OCI-M1 (cell line): ENCODE measurements at places on chromosomes 13 and 19.
A peak's percentile ranks its signal among the peaks of the same experiment; 100 is the strongest.

DNA sequence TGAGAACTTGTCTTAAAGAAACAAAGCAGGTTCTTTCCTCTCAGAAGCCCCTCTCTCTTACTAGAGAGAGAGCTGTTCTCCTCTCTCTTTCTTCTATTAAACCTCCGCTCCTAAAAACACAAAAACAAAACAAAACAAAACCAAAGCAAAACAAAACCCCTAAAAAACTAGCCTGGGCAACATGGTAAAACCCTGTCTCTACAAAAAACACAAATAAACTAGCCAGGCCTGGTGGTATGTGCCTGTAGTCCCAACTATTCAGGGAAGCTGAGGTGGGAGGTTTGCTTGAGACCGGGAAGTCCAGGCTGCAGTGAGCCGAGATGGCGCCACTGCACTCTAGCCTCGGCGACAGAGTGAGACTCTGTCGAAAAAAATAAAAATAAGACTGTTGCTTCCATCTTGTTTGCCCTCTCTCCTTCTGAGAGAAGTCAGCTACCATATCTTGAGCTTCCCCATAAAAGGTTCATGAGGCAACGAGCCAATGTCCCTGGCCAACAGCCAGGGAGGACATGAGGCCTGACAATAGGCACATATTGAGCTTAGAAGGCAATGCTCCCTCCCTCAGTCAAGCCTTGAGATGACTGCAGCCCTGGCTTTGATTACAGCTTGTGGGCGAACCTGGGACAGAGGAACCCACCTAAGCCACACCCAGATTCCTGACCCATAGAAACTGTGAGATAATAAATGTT is 17.5 kb upstream of the FLT3 start:
- peak; percentile 35 for DNase-seq

GRCh38 chr19:49781394-49781793 is 14.6 kb downstream of the AP2A1 start:
- no peak for DNase-seq

DNA sequence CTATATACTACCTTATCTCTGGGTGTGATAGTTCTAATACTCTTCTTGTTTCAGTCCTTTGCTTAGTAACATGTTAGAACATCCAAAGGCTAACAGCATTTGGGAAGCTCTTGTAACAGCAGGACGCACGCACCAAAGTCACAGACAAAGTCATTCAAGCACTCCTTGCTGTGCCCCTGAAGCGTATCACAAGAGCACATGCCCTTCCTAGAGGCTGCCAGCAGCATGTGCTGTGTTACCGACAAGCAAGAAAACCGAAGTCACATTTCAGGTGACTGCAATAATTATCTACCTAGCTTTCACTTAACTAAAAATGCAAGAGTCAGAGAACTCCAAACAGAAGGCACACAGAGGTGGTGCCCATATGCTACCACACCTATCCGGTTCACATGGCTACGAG is 194.1 kb downstream of the KLF12 start:
- no peak for DNase-seq

DNA sequence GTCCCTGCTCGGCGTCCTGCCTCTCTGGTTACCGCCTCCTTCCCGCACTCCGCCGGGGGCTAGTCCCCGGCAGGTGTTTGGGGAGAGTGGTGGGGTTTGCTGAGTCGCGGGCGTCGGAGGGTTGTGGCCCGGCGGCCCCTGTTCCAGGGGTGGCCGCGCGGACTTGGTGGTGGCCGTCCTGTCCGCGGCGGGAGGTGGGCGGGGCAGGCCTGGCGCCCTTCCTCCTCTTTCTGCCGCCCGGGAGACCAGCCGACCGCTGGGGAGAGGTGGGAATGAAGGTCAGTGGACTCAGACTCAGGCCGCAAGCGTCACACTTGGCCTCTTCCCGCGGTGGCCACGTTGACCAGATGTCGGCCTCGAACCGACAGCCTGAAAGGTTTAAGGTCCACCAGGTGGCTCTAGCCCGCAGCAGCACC is 61.8 kb downstream of the ZNF723 start:
- no peak for DNase-seq

DNA sequence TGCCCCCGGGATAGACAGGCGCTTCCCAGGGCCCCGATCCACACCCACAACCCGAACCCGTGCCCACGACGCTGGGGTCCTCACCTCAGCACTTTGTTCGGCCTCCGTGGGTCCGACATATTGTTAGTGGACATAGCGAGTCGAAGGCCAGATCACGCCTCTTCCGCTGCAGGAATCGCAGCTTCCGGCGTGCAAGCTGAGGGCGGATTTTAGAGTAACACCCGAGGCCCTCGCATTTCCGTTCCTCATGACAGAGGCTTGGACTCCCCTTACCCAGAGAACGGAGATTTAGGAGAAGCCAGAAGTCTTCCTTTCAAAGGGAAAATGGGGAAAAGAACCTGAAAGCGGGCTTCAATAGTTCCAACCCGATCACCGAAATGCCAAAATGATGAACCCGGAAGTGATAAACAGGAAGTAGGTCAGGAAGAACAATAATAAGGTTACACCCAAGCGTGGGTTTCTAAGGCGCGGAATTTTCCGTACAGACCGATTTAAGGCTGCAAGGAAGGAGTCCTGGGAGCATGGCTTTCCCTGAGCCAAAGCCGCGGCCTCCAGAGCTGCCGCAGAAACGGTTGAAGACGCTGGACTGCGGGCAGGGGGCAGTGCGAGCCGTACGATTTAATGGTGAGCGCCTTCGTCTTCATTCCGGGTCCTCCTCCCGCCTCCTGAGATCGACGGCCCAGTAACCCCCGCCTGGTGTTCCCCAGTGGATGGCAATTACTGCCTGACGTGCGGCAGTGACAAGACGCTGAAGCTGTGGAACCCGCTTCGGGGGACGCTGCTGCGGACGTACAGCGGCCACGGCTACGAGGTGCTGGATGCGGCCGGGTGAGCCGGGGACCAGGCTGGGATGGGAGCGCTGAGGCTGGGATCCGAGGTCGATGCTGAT is 2.9 kb downstream of the WDR83 start:
- DNase-seq = peak; percentile 78

DNA sequence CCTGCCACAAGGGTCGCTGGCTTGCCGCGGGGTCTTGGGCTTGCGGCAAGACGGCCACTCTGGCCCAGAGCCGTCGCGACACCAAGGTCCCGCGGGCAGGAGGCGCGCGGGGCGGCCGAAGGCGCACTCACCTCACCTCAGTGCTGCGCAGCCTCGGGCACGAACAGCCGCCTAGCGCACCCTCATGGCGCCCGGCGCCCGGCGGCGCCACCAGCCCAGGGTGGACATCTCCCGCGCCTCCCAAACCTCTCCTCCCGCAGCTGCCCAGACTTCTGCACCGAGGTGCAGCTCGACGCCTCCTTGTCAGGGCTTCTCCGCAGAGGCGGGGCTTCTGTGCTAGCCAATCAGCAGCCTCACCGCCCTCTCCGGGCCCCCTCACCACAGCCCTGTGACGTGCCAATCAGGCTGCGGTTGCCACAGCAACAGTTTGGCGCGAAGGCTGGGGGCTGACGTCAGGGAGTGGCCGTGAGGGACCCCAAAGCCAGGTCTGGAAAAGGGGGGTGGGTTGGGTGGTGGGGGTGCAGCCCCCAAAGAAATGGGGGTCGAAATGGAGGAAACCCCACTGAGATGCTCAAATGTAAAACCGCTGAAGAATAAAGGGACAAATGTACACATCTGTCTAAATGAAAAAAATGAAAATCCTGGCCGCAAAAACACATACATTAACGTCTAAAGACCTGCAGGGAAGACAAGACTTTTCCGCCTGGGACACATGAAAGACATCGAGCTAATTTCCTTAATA is at the start of the genes PEG3 and ZIM2:
Gene PEG3, minus strand, starts transcription at position 276 of the 742 bp plus-strand sequence. CDS start 16,071 bp downstream, outside the sequence.
Gene ZIM2, minus strand, starts transcription at position 276 of the 742 bp plus-strand sequence. CDS start 16,449 bp downstream, outside the sequence.
- no peak for DNase-seq

DNA sequence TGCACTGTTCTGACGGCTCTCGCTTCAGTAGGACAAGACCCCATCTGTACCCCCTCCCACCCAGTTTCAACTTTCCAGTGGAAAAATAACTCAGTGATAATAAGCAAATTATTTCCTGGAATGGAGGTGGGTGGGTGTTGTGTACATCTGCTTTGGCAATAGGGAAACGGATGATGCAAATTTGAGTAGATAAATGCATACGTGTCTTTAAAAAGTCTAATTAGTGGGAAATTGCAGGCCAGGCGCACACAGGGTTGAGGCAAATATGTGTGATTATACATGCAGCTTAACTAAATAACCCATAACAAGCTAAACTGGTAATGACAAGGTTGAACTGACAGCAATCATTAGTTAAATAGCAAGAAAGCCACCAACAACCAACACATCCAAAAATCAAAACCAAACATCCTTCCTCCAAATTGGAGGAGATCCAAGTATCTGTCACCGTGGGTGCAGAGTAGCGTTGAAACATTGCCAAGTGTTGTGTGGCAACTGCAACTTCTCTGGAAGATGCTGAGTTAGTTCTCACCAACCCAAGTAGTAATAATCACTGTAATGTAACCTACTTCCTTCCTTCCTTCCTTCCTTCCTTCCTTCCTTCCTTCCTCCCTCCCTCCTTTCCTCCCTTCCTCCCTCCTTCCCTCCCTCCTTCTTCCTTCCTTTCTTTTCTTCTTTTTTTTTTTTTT is 54.6 kb downstream of the TRPM4 start:
- DNase-seq = peak; percentile 51

- peak; percentile 51 for DNase-seq
Observed at GRCh38 chr19:29645491-29645867, 19.8 kb upstream of the PLEKHF1 start.

GRCh38 chr19:51511353-51511752 is 9.8 kb upstream of the SIGLEC12 start:
- DNase-seq = peak; percentile 46
